ENCODE measurements at places on chromosomes 6 and 20.
A peak's percentile ranks its signal among the peaks of the same experiment; 100 is the strongest.

- peak; percentile 38 for DNase-seq
These were observed 17.6 kb upstream of the SNAI1 start for GRCh38 chr20:49964964-49965780.

DNA sequence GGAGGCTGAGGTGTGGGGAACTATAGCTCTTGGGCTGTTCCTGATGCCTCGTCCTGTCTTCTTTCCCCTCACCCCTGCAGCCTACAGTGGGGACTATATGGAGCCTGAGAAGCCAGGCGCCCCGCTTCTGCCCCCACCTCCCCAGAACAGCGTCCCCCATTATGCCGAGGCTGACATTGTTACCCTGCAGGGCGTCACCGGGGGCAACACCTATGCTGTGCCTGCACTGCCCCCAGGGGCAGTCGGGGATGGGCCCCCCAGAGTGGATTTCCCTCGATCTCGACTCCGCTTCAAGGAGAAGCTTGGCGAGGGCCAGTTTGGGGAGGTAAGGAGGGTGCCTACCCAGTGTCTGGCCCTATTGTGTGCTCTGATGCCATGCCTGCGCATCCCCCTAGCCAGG is 11.5 kb upstream of the GTF2H4 start:
- no peak for DNase-seq

DNA sequence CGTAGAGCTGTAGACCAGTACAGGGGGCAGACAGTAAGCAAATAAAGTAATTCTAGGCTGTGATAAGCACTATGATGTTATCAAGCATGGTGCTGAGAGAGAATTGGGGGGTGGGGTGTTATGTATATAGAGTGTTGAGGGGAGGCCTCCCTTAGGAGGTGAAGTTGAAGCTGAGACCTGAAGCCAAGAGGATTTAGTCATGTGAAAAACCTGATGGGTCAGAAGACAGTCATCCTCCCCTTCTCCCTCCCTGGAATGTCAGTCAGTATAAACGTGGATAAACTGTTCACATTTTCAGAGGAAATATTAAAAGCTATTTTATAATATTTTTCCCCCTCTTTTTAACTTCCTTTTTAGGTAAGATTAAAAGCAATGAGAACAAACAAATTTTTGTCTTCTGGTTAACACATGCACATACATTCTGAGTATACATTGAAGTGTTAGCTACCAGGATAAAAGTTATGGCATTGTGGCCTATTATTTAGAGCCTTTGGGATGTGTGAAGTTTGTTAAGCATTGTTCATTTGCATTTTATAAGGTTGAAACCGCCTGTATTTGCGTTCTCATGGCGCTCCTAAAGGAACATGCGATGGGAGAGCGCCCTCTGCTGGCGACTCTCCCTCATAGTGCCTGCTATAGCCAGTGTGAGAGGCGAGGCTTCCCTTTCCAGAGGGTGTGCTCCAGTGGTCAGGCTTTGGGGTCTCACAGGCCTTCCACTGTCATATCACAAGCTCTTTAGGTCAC is 35.4 kb upstream of the MAPK13 start:
- DNase-seq: peak; percentile 72

- peak; percentile 92 for DNase-seq
These were observed 6.5 kb downstream of the BTN2A2 start for GRCh38 chr6:26389349-26389894.

GRCh38 chr20:61440548-61441055 is 188.5 kb downstream of the CDH4 start:
- DNase-seq: no peak

- DNase-seq: no peak
These were observed 369.1 kb downstream of the CDH4 start for GRCh38 chr20:61621035-61621730.

- no peak for DNase-seq
These were observed 132.0 kb upstream of the CARMIL1 start for GRCh38 chr6:25147223-25147622.

- DNase-seq: no peak
These were observed 75.5 kb upstream of the HMGCLL1 start for GRCh38 chr6:55654445-55654844.

GRCh38 chr6:156848533-156848932 is 71.4 kb downstream of the ARID1B start:
- no peak for DNase-seq

GRCh38 chr20:12528591-12529041 is 480.2 kb upstream of the SPTLC3 start:
- no peak for DNase-seq

DNA sequence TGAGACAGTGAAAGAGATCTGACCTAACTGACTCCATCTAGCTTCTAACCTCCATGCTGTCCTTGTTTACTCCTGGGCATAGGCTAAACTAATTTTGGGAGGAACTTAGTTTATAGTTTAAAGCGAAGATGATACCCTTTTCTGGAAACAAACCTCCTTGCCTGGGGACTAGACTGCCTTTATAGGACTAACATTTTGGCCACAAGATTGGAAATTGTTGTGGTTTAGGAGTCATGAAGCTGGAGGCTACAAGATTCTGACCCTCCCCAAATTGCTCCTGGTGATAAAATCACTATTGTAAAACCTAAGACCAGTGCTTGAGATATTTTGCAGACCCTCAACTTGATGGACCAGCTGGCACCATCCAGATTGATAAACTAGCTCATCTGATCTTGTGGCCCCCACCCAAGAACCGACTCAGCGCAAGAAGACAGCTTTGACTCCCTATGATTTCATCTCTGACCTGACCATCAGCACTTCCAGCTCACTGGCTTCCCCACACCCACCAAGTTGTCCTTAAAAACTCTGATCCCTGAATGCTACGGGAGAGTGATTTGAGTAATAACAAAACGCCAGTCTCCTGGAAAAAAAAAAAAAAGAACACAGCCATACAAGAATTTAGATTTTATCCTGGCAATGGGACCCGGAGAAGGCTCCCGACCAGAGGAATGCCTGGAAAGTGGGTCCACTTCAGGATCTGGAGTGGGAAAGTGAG is 63.0 kb downstream of the ABHD12 start:
- DNase-seq: no peak

- no peak for DNase-seq
These were observed 869 bp upstream of the CST5 start for GRCh38 chr20:23880417-23880816.

DNA sequence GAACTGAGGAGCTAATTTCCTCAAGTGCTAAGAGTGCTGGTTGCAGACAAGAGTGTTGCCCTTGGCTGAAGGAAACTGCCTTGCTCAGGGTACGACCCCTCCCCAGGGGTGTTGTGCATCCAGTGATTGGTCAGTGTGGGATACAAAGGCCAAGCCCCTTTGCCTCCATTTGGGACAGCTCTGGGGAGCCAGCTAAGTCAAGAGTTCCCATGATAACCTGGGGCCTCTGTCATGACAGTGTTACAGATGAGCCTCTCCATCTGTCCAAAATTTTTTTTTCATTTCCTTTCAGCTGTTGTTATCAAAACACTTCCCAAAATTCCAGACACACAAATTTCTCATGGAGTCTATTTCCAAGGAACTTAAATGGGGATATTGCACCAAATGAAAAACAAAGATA is 93.3 kb downstream of the HS3ST5 start:
- no peak for DNase-seq

DNA sequence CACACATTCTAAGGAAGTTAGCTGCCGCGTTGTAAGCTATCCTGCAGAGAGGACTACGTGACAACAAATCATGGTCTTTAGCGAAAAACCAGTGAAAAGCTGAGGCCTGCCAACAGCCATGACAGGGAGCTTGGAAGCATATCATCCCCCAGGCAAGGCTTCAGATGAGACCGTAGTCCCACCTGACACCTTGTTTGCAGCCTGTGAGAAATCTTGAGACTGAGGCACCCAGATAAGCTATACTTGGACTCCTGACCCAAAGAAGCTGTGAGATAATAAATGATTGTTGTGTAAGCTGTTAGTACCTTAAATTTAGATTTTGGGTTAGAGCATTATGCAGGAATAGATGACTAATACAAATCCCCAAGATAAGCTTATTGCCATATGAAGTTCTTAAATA is 45.4 kb upstream of the SENP6 start:
- no peak for DNase-seq

GRCh38 chr6:41747256-41748101 is at the start of gene PGC:
TSS of gene PGC (minus strand) at chr6:41747397. CDS start at chr6:41747334, 63 bp downstream.
- DNase-seq: no peak

DNA sequence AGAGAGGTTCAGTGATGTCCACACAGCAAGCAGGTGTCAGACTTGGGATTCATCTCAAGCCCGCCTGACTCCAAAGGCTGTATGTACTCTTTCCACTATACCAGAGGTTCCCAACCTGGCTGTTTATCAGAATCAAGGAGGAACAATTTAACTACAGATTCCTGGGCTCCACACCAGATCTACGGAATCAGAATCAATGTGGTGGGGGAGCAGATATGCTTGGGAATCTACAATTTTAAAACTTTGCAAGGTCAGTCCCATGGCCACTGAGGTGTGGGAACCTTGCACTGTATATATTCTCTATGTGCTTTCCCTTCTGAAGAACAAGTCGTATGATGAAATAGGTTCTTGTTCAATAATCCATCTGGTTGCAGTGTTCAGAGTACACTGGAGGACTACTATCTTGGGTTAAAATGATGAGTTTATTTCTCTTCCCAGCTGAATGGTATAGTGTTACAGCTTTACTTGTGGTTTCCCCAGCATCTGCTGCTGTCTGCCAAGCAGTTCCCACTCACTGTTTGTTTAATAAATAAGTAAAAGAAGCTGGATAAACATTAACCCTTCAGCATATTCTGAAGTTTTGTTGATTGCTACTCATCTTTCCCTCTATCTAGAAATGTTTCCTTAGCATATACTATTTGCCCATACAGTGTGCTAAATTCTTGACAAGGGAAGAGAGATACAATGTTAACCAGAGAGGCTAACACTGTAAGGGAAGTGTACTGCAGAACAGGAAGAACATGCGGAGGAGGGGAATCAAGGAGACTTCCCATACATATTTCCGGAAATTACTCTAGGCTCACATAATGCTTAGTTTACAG is 9.9 kb downstream of the TTI1 start:
- peak; percentile 45 for DNase-seq

DNA sequence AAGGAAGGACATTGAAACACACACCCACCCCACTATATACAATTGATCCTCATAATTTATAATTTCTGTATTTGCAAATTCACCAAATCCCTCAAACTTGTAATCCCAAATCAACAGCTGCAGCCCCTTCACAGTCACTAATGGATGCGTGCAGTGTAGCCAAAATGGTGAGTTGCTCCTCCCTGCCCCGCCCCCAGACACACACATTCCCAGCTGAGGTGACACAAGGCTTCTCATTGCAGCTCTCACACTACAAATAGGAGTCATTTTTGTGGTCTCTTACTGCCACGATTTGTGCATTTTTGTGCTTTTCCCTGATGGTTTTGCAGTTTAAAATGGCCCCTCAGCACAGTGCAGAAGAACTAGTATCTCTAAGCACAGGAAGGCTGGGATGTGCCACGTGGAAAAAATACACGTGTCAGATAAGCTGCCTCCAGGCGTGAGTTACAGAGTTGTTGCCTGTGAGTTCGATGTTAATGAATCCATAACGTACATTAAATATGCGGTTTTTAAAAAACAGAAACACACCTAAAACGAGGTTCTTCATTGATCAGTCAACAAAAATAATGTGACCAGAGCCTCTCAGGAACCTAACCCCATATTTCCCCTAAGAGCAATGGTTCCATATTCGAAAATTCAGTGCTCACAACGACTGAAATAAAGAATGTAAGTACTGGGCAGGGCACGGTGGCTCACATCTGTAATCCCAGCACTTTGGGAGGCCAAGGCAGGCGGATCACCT is 8.2 kb downstream of the ATP9A start:
- no peak for DNase-seq

DNA sequence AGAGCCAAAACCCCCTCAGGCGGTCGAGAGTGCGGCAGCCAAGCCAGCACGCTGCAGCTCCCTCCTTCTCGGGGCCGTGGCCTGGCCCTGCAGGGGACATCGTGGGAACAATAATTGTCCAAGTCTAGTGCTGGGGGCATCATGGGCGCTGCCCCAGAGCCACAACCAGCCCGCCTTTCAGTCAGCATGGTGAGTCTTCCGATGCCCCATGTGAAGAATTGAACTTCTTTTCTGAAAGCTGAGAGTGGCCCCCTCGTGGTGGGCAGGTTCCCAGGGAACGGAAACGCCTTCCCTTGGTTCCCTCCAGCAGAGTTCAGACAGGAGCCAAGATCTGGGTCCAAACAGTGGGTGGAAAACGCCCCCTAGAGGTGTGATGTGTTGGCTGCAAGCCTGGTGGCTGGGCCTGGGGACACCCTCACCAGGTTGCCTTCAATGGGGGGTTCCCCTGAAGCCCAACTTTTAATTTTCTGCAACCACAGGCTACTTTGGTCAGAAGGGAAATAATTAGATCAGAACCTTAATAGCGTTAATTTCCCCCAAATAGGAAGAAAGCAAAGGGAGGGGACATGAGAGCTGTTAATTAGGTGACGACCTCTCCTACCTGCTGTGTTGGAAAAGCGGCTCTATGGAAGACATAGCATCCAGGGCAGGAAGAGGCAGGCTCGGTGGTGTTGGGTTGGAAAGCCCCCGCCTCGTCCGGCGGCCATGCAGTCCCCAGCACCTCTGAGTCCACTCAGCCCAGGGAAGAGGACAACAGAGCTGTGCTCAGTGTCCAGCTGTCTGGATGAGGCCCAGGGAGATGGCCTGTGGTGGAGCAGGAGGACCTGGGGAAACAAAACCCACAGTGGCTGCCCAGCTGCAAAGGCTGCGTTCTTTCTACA is 4.7 kb upstream of the MRGBP start:
- peak; percentile 88 for DNase-seq

- DNase-seq: no peak
These were observed 70.2 kb upstream of the ZFP64 start for GRCh38 chr20:52261792-52262191.

DNA sequence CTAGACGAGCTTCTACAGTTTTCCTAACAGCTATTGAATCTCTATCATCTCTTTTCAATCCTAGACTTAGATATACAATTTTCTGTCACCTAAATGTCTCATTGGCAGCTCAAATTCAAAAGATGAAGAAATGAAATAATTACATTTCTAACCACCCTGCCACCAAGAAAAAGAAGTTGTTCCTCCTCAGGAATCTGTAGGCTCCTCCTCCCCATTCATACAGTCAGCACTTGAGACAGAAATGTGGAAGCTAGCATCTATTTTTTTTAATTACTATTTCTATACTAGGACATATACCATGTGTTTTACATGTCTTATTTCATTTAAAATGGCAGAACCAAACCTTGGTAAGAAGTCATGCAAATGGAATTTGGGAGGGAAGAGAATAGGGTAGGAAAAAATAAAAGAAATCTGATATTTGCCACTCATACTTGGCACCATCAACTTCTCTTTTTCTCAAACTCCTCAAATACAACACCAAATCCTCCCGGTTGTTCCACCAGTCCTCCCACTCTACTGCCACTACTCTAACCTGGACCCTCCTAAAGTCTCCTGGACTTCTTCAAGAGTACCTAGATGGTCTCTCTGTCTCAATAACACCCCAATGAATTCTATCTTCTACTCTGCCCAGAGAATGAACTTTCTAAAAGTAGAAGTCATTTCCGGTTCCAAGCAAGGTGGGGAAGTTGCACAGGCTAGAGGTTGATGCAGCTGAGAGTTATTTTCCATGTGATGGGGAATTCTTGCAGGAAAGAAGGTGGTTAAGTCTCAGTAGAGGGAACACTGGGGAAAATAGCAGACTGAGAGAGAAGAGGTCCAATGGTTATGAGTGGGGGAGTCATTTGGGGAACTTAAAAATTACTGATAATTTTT is 54.1 kb downstream of the ATXN1 start:
- no peak for DNase-seq

GRCh38 chr6:16362819-16363589 is 124.6 kb downstream of the GMPR start:
- no peak for DNase-seq

Data from HL-60 (cell line).